ENCODE measurements at places on chromosomes 12 and 14.

DNA sequence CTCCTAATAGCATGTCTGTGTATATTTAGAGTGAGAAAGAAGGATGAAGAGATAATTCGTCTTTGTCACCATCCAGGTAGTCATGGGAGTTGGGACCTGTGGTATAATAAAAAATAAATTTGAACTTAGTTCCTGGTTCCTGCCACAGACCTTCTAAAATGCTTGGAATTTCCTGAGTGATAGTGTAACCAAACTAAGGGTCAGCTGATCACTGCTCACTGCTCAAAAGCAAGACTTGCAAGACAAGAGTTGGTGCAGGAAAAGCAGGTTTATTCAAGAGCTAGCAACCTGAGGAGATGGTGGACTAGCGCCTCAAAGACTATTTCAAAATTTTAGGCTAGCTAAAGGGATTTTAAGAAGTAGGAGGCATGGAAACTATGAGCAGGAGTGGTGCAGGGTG, 19.1 kb downstream of the ANG start:
- DNase-seq, result no peak

DNA sequence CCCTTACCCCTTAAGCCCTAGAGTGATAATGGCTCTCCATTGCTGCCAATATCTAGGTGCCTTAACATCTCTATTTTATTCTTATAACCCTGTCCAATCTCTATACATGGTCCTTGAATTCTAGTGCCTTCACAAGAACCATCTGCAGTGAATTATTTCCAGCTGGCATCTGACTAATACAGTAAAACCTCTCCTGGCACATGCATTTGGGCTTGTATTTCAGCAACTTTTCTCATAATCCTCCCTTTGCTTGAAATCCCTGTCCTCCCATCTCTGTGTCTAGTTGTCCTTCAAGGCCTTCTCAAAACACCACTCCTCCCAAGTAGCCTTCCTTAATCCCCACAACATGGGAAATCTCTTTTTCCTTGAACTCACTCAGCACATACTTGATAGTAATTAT, 14.2 kb upstream of the HMGA2 start:
- no peak for DNase-seq

- DNase-seq, result no peak
These were observed 178.2 kb downstream of the BCL11B start for GRCh38 chr14:99093532-99094517.

GRCh38 chr12:92058664-92059063, 87.0 kb downstream of the BTG1 start:
- DNase-seq, result no peak

DNA sequence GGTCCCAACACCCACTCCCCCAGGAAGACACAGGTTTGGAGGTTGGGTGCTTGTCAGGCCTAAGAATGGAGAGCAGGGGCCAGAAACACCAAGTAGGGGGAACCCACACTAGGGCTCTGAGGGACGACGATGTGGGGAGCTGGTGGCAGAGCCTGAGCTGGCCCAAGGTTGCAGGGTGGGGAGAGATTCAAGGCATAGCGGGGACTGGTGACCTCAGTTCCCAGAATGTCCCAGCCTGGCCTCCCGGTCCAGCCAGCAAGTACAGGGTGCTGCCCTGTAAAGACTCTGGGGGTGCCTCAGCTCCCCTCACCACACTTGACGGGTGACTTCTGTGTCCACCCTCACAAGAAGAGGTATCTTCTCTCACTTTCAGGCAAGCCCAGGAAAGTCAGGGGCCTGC, 86.7 kb downstream of the ALG10 start:
- DNase-seq, result no peak

DNA sequence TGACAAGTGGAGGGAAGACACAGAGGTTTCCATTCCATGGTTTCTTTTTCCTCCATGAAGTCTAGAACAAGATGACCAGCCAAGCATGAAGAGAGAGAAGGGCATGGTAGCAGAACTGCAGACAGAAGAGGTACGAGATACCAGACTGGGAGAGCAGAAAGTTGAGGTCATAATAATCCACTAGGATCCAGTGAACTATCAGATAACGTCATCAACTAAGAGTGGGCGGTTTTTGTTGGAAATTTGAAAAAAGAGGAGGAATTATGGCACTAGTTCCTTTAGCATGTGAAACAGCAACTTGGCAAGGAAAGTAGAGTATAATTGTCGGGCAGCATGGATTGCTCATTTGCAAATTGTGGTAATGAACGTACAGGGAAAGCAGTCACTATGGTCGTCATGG, 357.6 kb downstream of the PDZRN4 start:
- no peak for DNase-seq

- no peak for DNase-seq
These were observed 151.3 kb downstream of the DICER1 start for GRCh38 chr14:95006051-95006450.

DNA sequence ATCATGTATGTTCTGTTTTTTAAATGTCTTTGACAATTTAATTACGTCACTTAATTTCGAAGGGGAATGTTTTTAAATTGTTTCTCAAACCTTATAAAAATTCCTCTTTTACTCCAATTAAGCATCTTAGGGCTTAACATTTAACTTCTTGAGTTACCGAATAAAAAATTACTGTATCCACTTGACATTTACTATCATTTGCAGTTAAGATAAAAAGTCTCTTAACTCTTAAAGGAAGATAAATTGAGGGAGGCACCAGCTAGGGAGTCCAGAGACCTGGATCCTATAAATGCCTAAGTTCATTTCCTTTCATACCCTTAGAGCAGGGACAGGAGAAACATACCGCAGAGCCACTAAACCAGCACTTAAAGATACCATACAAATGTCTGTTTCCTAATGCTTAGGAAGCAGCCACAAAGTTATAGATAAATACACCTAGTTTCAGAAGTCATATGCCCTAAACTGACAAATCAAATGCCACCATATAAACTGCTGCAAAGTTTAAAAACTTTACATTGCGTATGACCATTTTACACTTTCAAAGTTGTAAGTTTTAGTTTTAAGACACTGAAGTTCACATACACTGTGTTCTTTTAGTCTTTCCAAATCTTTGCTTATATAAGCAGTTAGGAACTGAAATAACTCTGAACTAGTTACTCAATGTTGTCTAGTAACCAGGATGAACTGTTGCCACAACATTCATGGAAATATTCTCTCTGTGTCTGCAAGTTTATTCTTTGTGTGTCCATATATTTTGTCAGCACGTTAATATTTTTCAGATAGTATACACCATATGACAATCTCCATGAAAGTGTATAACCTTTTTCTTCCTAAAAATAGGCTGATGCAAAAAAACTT, 71.2 kb downstream of the GALNT4 start:
- DNase-seq, result no peak

GRCh38 chr14:51681411-51681810, 29.7 kb downstream of the FRMD6 start:
- DNase-seq, result no peak

GRCh38 chr12:60602601-60603000, 1006.8 kb downstream of the SLC16A7 start:
- no peak for DNase-seq

DNA sequence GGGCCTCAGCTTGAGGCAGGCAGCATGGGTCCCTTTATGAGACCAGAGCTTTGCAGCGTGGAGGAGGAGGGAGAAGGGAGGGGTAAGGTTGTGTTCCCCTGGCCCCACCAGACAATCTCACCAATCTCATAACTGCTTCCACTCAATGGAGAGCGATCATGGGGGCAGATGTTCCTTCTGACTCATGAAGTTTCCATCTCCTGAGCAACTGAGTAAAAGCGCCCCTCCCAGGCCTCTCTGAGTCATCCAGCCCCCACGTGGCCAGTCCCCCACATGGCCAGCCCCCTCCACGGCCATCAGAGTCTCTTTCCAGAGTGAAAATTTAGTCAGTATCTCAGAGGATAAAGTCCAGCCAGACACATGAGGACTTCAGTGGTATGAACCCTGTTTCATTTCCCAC, 39.2 kb upstream of the PLXNC1 start:
- DNase-seq, result no peak

- DNase-seq, result no peak
These were observed 73.6 kb downstream of the HECTD4 start for GRCh38 chr12:112308652-112309051.

DNA sequence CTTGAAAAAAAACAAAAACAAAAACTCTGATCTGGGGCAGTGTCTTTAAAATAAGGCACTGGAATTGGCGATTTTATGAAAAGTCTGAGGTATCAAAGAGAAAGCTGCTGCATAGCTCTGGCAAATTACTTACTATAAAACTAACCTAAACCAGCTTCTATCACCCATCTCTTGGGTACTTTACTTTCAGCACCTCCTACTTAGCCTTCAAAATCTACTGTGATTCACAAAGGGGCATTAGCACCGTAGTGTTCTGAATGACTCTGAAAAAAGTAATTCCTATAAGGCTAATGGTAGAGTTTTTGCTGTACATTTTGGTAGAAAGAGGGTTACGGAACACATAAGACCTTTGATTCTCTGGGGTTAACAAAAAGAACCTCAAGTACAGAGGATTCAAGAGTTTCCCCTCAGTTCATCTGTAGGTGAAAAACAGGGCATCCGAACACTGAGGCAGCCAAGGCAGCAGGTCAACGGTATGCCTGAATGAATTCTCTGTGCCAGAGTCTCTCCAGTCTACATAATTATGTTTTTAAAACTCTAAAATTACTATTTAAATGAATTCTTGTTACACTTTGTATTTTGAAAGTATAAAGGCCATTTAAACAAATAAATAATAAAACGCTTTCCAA, 101.5 kb downstream of the ELK3 start:
- no peak for DNase-seq

DNA sequence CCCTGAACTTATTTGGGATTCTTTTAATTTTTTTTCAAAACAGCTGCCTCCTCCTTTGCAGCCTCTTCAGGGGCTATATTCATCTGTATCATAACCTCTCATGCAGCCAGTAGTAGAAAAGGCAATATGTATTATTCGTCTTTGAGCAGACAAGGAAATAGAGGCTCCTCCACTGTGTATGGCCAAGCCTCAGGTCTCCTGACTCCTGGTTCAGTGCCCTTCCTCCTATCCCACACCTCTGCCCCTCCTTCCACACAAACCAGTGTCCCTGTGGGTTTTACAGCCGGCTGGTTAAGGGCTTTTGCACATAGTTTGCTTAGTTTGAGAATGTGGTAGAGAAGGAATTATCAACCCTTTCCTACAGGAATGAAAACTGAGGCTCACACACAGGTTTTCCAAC, 8.8 kb upstream of the ACVRL1 start:
- no peak for DNase-seq

DNA sequence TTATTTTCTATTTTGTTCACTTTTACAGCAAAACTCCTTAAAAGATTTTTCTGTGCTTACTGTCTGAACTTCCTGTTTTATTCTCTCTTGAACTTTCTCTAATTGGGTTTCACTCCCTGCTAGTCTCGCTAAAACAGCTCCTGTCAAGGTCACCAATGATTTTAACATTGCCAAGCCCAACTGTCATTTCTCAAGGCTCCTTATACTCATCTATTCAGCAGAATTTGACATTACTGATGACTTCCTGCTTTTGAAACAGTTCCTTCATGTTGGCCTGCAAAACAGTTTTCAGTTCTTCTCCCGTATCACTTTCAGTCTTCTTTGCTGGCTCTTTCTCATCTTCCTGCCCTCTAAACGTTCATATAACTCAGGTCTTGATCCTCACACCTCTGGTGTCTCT, 268.5 kb upstream of the USP15 start:
- DNase-seq, result no peak

- DNase-seq, result no peak
These were observed at the start of gene RNASE1 for GRCh38 chr14:20802341-20803084. Gene RNASE1 (minus strand): TSS chr14:20802844. CDS start chr14:20802068, 776 bp downstream.

DNA sequence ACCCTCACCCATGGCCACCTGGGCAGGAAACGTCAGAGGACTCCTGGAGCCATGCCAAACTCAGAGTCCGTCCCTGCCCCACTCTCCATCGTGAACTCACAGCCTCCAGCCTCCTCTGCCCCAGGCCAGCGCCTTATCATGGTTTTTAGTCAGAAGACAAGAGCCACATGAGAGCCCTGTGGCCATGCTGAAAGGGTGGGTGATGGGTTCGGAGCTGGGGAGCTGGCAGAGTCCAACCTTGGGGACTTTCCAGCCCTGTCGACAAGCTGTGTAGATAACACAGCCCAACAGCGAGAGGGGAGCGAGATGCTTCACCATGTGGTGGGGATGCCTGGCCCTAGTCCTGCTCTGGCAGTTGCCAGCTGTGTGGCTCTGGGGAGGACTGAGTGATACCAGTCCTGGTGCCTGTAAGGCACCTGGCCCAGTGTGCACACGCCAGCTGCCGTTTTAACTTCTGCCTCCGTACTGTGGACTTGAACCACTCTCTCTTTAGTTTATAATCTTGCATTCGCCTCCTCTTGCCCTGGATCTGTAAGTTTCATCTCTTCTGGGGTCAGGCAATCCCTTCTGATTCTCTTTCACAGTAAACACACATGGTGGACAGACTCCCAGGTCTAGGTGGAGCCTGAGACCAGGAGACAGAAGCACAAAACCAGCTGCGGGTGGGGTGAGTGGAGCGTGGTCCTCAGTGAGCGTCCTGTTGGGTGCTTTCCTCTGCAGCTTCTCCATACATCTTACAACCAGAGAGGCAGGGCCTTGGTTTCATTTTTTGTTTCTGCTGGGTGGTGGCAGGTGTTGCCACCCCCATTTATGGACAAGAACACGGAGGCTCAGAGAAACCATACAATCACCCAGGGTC, 55.3 kb downstream of the RIN3 start:
- DNase-seq, result no peak

DNA sequence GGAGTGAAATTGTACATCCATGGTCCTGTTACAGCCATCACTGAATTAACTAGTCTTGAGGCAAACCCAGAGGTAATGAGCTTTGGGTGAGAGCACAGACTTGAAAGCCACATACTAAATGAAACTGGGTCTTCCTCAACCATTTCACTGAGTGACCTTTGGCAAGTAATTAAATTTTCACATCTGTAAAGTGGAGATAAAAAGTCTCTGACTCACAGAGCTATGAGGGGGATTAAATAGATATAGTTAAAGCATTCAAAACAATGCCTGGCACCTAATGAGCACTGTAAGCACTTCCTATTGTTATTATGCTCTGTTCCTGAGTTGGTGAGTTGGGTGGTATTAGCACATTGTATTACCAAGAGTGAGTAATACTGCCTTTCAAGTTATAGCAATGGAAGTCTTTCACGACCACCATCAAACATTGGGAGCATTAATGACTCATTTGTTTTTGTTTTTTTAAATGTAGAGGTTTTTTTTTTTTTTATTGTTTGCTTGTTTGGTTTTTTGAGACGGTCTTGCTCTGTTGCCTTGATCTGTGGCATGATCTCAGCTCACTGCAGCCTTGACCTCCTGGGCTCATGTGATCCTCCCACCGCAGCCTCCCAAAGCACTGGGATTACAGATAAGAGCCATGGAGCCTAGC, 12.5 kb upstream of the STRN3 start:
- DNase-seq, result no peak

DNA sequence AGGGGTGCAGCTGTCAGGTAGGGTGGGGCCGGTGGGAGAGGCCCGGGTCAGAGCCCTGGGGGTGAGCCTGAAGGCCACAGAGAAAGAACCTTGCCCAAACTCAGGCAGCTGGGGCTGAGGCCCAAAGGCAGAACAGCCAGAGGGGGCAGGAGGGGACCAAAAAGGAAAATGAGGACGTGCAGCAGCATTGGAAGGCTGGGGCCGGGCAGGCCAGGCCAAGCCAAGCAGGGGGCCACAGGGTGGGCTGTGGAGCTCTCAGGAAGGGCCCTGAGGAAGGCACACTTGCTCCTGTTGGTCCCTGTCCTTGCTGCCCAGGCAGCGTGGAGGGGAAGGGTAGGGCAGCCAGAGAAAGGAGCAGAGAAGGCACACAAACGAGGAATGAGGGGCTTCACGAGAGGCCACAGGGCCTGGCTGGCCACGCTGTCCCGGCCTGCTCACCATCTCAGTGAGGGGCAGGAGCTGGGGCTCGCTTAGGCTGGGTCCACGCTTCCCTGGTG, 10.5 kb downstream of the MMP14 start:
- DNase-seq, result no peak

- DNase-seq, result no peak
These were observed 53.1 kb upstream of the RIN3 start for GRCh38 chr14:92460541-92460915.

GRCh38 chr12:89975574-89975973, 266.9 kb upstream of the ATP2B1 start:
- DNase-seq, result no peak
